ENCODE measurements at places on chromosomes 3 and 15. TPM values are rescaled to one million over a fixed set of nuclear protein-coding genes. Genes with fewer than 3 reads are reported as not detected.

GRCh38 chr3:167166594-167167253, 213.4 kb downstream of the ZBBX start:
- no peak for DNase-seq

DNA sequence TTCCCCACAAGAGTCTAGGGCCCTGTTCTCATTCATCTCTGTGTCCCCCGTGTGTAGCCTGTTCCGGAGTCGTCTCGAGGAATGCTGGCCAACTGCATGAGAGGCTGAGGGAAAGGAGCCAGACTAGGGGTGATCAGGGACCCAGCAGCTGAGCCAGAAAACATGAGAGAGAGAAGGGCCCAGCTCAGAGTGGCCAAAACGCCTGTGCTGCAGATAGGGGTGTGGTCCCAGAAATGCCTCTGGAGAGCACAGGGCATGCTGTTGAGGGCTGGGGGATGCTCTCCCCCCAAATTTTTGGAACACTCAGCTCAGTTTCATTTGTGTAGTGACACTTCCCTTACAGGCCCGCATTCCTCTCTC, 14.1 kb downstream of the CYP1A2 start:
- DNase-seq = no peak

- DNase-seq = no peak
Measured at GRCh38 chr3:99246010-99246654, 344.6 kb upstream of the DCBLD2 start.

GRCh38 chr3:184337399-184337714, at the start of gene FAM131A:
FAM131A (plus strand) TSS chr3:184337600; CDS start chr3:184337631, 31 bp downstream.
- no peak for DNase-seq

GRCh38 chr15:64019764-64020163, 26.5 kb downstream of the DAPK2 start:
- no peak for DNase-seq

DNA sequence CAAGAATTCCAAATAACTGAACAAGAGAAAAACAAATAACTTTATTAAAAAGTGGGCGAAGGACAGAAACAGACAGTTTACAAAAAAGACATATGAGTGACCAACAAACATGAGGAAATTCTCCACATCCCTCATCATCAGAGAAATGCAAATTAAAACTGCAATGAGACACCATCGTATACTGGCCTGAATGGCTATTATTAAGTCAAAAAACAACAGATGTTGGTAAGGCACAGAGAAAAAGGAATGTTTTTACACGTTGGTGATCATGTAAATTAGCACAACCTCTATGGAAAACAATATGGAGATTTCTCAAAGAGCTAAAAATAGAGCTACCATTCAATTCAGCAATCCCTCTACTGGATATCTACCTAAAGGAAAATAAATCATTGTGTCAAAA, 1260.4 kb upstream of the ALCAM start:
- DNase-seq = no peak

DNA sequence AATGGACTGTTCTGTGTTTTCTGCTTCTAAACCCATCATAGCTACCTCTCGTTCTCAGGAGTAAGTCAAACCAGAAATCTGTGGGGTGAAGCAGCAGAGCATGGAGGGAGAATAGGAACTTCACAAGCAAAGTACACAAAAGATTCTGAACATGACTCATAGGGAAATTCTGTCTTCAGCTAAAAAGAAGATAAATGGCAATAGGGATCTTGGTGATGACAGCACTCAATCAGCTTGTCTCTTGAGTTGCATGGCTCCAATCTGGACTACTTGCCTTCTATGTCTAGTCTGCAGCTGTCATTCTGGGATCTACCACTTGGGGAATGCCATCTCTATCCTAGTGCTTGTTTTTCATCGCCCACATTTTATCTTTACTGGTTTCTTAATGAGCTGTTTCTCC, 13.5 kb upstream of the GRAMD1C start:
- DNase-seq = no peak

- no peak for DNase-seq
Measured at GRCh38 chr15:36438499-36438898, 140.9 kb upstream of the CDIN1 start.

DNA sequence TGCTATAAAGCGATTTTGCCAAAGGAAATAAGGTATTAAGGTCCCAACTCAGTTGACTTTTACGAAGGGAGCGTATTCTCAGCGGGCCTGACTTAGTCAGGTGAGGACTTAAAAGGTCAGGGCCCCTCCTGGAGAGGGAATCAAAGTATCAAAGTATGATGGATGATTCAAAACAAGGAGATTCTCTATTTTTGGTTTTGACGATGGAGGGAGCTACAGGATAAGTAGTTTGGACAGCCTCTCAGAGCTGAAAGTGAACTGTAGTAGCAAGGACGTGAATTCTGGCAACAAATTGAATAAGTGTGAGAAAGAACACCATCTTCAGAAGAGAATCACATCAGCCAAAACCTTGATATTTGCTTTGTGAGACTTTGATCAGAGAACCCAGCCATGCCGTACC, 1186.5 kb downstream of the SI start:
- no peak for DNase-seq

DNA sequence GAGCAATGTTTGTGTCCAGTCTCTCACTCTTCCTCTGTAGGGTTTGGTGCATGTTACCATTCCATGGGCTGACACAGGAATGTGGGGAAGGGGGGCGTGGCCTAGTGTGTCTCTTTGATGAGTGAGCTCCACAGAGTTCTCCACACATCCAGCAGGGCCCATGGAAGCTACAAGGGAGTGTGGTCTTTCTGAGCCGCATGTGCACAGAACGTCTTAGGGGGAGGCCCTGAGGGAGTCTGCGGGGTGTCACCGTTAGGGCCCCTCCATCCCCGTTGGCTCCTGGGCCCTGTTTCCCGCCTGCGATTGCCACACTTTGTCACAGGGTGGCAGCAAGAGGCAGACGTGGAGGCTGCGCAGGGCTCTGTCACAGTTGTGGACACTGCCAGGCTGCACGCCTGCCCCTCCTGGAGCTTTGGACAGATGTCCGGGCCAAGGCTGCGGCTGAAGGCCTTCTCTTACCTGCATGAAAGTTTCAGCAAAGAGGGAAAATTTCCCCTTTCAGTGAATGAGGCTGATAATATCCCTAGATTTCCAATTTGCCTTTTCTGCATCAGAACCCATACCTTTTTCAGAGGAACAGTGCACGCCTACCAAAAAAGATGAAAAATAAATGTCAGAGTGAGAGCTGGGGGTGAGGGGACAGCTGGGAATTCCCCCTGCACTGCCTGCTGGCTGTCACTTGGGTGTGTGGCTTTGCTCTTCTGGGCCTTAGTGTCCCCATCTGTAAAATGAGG, 24.3 kb downstream of the CACNA2D3 start:
- peak; percentile 22 for DNase-seq

DNA sequence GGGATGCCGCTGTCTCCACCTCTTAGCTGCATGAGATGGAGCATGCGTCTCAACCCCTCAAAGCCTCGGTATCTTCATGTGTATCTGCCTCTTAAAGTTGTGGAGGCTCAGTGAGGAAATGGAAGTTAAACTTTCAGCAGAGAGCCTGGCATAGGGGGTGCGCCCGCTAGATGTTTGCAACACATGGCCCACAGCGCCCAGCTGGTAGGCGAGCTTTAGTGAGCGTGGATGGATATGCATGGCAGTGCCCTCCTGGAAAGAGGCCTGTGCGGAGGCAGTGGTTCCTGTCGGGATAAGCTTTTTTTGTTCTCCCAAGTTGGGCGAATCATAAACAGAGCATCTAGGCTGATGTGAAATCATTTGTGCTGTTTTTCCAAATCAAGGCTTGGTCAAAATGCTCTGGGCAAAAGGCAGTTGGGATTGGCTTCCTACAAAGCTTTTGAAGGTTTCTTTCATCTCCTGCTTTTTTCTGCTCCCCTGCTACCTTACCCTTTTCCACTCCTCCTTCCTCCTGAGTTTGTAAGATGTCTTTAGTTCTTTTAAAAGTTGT, 272.4 kb upstream of the TPM1 start:
- no peak for DNase-seq

GRCh38 chr3:125350597-125350996, 24.5 kb downstream of the ZNF148 start:
- no peak for DNase-seq

GRCh38 chr15:89206908-89207331, 14.5 kb downstream of the RLBP1 start:
- peak; percentile 77 for DNase-seq

The GBE1 gene
- total RNA-seq = 33.3 TPM

The IQCF5 gene
- total RNA-seq = not detected

The UROC1 gene
- 0.13 TPM for total RNA-seq

The TRH gene
- not detected for total RNA-seq

The CORO2B gene
- total RNA-seq = not detected

The PRTG gene
- not detected for total RNA-seq

Measured in activated CD8-positive, alpha-beta T cell treated with anti-CD3 and anti-CD28 coated beads, Interleukin-2, amount 10 ng/mL, durations not matched to agents 7 days and 5 days (primary cell).